ENCODE measurements at places on chromosomes 6 and 20.
A peak's percentile ranks its signal among the peaks of the same experiment; 100 is the strongest.

GRCh38 chr6:48476257-48476656, 365.3 kb upstream of the PTCHD4 start:
- no peak for DNase-seq

DNA sequence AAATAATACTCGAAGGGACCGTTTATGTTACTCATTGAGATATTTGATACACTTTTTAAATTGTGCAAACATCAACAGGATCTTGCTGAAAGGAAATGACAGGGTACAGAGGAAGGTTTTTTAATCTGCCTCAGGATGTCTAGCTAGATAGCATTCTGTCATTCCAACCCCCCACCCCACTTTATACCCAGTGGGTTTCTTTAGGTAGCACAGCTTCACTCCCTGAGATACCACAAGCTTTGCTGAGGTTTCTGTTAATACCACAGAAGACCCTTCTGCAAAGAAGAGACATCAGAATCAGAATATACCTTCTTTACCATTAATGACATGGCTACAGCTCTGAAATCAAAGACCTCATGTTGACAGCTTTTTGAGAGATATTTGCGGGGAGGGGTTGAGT, 1.3 kb downstream of the PHACTR2 start:
- no peak for DNase-seq

- no peak for DNase-seq
These were observed 51.5 kb upstream of the SMIM29 start for GRCh38 chr6:34300332-34300751.

DNA sequence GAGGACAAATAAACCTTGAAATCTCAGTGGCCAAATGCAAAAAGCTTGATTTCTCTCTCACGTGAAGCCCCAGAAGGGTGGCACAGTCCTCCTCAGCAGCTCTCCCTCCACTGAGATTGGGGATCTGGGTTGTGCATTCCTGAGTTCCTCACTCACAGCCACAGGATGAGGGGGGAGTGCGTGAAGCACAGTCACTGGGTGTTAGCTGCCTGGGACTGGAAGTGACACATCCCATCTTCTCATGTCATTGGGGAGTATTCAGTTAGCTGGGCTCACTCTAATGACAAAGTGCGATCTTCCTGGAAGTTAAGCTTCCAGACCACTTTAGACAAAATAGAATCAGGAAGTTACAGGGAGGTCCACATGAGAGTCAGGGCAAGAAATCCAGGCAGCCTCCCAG, 192.2 kb upstream of the LRFN2 start:
- no peak for DNase-seq

GRCh38 chr6:1787894-1788293, 178.2 kb downstream of the FOXC1 start:
- DNase-seq = no peak

GRCh38 chr6:105794239-105794638, 291.9 kb upstream of the PRDM1 start:
- DNase-seq = peak; percentile 14

DNA sequence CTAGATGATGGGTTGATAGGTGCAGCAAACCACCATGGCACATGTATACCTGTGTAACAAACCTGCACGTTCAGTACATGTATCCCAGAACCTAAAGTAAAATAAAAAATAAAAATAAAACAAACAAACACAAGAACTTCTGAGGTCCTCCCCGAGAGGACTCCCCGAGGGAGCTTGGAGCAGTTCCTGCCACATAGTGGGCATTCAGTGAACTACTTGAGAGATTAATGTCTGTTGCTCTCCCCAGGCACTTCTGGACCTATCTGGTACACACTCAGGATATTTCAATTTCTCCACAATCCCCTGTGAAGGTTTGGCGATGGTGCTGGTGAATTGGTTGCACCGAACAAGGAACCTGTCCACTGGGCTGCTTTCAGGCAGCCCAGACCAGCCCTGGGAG, 311.2 kb downstream of the ESR1 start:
- DNase-seq = no peak

DNA sequence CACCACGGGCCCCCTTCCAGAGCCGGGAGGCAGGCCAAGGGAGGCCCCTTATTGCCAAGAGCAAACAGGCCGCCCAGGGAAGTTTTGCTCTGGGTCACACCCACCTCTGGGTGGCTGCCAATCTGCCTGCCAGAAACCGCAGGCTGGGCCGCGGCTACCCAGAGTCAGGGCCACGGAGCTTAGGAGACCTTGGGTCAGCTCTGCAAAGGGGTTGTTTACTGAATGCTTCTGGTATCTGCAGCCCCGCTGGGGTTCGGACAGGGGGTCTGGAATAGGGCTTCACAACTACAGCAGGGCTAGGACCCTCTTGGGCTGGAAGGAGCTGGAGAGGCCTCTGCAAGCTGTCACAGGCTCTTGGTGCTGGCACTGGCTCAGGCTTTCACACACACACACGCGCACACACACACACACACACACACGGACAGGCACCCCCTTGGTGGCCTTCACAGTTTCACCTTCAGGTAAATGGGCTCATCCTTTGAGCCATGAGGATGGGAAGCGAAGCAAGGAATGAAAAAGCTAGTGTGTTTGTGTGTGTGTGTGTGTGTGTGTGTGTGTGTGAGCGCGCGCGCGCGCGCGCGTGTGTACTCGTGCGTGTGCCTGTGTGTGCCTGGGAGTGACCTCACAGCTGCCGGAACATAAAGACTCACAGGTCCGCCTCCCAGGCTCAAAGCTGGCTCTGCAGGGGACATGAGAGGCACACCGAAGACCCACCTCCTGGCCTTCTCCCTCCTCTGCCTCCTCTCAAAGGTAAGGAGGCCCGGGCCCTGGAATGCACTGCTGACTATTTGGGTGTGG, at the start of gene CCN5:
CCN5 (plus strand) TSS at position 669 of the 798 bp plus-strand sequence; CDS start at position 691, 22 bp downstream.
- no peak for DNase-seq

DNA sequence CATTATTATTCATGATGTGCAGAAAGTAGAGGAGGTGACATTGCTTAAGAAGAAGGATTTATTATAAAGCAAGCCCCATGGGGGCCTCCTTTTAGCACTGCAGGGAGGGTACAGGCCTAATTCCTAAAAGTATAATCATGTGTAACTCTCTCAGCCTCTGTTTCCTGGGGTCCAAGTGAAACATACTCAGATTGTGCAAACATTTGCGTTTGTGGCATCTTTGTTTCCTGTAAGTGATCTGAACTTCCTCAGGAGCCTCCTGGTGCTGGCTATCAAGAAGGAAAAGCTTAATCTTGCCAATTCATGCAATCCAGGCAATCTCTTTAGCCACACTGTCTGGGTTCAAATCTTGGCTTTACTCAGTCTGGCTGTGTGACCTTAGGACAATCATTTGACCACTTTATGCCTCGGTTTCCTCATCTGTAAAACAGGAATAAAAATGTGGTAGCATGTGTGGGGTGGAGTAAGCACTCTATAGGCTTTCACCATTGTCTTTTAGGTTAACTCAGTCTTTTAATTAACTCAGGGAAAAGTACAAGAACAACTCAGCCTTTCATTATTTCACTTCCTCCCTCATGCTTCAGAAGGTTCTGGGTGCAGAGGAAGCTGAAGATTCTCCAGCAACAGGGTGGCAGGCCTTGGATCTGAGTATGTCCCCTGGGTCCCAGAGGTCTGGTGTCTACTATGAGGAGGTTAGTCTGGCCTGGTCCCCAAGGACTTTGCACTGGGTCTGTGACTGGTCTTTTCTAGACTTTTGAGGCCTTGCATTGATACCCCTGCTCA, 831 bp upstream of the SIRPB2 start:
- no peak for DNase-seq

DNA sequence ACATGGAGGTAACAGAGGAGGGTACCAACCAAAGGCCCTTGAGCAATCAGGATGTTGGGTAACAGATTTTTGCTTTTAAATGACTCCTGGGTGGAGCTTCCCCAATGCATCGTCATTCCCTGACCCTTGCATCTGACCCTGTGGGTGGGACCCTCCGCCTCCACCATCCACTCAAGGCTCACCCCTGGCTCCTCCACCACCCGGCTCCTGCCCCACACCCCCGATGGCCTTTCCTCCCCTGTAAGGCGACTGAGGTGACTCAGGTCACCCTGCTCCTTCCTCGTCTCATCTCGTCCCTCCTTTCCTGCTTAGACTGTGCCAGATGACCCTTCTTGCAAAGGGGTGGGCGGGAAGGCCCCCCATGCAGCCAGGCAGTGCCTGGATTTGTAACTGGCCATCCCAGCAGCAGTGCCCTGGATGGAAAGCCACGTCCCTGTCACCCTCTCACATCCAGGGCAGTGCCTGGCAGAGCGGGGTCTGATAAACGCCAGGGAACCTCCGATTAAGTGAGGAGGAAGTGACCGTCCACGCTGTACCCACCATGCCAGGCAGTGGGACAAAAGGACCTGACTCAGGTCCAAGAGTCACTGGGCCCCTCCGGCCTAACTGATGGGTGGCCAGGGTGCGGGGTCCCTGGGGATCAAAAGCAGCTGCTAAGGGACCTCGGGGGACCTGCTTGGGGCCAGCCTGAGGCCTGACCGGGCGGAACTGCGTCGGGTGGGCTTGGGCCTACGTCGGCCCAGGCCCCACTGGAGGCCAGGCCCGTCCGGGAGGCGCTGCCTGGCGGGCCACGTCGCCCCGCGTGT, 624 bp upstream of the NPEPL1 start:
- no peak for DNase-seq

- DNase-seq = no peak
These were observed 20.5 kb downstream of the CLVS2 start for GRCh38 chr6:123016431-123017103.

GRCh38 chr6:155066361-155066760, 71.2 kb downstream of the TIAM2 start:
- DNase-seq = no peak

DNA sequence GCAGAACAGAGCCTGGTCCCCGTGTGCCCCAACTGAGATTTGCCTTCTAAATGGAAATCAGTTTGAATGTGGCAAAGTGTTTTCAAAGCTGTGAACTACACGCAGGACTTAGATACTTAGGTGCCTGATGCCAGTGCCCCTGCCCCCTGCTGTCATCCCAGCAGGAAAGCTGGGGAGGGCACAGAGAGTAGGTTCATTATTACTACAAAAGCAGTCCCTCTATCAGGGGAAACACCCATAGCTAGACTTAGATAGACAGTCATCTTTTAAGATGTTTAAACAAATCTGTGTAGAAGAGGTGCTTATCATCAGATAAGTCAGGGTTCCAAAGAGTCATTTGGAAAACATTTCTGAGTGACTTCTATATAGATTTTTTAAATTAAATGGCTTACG, 155.0 kb upstream of the SNX9 start:
- no peak for DNase-seq

DNA sequence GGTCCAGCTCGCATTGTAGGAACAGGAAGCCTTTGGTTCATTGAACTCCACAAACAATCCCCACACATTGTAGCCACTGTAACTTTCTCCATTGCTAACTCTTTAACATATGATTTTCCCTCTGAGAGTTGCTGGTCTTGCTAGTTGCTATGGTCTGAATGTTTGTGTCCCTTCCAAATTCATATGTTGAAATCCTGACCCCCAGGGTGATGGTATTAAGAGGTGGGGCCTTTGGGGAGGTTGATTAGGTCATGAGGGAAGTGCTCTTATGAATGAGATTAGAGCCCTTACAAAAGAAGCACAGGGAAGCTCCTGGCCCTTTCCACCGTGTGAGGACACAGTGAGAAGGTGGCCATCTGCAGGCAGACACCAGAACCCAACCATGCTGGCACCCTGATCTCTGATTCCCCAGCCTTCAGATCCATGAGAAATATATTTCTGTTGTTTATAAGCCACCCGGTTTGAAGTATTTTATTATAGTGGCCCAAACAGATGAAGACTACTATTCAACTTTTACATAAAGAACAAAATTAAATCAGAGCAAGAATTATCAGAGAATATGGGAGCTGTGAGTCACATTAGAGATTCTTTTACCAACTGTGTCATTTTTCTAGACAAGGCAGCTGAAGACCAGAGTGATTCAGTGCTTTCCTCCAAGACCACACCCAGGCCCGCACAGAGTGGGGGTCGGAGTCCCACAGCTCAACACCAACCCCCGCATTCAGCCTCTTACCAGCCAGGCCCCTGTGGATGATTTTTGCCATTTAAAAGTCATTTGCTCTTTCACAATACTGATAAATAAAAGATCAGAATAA, 143.0 kb downstream of the SAMD5 start:
- no peak for DNase-seq

DNA sequence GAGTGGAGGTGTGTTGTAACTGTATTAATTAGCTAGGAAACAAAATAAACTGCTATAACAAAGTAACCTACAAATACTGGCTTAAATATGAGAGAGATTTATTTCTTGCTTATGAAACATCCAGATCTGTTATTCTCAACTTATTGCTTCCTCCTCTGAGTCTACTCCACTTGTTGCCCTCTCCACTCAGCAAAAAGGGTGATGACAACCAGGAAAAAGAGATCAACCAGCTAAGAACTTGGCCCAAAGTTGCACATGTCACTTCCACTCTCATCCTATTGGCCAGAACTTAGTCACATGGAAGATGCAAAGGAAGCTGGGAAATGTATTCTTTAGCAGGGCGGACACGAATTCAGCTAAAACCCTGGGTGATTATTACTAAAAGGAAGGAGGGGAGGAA, 5.2 kb upstream of the TP53RK start:
- peak; percentile 61 for DNase-seq

DNA sequence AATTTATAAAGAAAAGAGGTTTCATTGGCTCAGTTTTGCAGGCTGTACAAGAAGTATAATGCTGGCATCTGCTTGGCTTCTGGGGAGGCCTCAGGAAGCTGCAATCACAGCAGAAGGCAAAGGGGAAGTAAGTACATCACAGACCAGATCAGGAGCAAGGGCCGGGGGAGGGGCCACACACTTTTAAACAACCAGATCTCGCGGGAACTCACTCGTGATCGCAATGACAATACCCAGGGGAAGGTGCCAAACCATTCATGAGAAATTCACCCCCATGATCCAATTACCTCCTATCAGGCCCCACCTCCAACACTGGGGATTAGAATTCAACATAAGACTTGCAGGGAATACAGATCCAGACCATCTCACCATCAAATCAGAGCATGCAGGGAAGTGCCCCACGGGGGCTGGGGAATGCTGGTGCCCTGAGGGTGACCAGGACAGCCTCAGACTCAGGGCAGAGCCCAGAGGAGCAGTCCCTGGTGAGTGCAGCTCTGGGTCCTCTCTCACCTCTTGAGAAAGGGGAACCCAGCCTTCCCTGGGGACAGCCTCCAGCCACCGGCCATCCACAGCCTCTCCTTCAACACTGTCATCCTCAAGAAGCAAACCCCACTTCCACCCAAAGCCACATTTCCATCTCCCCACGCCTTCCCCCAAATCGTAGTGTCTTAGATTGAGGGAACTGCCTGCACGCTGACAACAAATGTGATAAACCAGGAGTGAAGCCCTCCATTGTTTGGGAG, 80.7 kb downstream of the ANKRD60 start:
- DNase-seq = no peak

DNA sequence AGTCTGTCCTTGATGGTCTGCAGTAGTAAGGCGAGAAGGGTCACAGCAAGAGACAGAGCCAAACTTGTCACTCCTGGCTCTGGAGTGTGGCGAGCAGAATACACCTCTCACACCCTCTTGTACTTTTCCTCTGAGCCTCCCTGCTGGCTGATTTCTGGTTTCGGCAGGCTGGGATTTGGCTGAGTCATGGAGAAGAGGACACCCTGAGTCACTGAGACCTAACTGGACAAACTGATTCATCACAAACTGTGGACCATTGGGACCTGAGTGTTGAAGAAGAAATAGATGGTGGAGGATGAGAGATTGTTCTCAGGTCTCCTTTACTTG, 101.7 kb downstream of the F13A1 start:
- DNase-seq = no peak

GRCh38 chr6:624979-625378, 31.9 kb downstream of the HUS1B start:
- DNase-seq = peak; percentile 6

All from OCI-LY7 (cell line).